ENCODE measurements at places on chromosomes 7 and 10.

GRCh38 chr7:47452295-47452694 lies 129.6 kb downstream of the TNS3 start:
- no peak for DNase-seq

GRCh38 chr7:132739271-132739955 lies 163.1 kb upstream of the PLXNA4 start:
- DNase-seq: no peak

DNA sequence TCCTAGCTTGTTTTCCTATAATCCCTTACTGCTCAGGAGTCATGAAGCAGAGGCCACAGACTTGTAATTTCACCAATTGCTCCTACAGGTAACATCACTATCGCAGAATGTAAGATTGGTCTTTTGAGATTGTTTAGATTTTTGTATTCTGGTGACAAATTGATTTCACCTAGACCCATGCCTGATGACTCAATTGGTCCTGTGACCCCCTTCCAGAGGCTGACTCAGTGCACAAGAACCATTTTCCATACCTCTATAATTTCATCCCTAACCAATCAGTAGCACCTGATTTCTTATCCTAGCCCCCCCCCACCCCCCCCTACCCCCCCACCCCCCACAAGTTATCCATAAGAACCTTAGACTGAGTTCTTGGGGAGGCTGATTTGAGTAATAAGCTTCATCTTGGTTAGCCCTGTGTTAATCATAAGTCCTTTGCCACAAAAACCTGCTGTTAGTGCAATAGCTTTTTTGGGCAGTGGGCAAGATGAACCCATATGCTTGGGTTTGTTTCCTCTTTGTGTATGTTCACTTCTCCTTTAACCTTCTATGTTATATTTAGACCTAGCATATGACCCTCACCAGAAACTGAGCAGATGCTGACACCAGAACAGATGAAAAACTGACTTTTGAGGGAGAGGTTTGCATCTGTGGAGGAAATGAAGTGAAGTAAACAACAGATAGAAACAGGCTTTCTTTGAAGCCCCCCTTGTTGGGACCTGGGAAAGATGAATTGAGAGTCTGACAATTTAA lies 187.1 kb downstream of the KIF20B start:
- no peak for DNase-seq

- no peak for DNase-seq
These were observed 275.2 kb downstream of the ACTR3B start for GRCh38 chr7:153034791-153035190.

DNA sequence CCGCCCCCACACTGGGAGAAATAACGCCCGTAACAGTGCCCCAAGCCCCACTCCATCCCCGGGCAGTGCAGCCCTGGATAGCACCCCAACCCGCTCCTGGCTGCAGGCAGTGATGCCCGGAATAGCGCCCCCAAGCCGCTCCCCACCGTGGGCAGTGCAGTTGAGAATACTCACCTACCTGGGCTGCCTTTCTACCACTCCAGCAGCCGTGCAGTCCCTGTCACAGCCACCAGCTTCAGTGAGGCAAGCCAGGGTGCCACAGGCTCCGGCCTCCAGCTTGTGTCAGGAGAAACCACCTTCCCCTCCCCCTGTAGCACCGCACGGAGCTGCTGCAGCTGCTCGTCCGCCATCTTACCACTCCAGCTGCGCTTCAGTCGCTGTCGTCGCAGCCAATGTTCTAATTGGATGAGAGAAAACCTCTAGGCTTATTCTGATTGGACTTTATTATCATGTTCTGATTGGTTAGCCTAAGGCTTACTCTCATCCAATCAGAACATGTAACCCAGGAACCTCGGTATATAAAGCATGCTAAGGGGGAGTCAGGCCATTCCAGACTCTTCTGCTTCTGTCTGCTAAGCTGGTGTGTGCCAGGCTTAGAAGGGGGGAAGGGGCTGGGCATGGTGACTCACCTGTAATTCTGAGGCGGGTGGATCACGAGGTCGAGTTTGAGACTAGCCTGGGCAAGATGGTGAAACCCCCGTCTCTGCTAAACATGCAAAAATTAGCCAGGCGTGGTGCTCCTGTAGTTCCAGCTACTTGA lies 53.2 kb upstream of the ZNF33B start:
- DNase-seq: no peak

DNA sequence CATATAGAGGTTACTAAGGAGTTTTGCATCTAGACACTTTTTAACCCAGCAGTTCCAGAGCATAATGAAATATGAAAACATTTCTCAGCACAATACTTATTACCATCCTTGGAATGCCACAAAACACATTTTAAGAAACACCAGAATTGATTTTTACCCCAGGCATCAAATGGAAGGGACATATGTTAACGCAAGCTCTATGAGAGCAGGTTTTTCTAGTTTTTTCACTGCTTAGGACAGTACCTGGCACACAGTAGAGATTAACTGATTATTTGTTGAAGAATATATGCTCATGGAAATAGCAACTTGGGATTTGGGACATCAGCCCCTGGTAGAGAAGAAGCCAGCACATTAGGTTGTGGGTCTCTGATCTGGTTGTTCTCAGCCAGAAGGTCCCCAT lies 67.0 kb upstream of the ARID5B start:
- DNase-seq: no peak

- DNase-seq: no peak
These were observed 221.2 kb downstream of the FAM107B start for GRCh38 chr10:14553448-14553847.

DNA sequence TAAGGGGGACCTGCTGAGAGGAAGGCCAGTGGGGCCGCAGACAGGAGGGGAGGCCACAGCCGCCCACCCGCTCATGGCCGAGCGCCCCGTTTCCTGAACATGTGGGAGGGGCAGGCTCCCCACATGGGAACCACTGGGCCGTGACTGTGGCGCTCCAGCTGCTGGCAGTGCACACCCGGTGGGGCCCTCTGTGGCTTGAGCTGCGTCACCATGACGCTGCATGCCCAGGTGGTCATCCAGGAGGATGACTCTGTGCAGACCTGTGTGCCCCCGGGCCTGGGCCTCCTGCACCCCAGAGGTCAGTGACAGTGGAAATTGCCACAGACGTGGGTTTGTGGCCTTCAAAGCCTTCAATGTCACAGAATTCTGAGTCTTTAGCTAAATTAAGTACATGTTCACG lies 85.1 kb downstream of the MGMT start:
- no peak for DNase-seq

DNA sequence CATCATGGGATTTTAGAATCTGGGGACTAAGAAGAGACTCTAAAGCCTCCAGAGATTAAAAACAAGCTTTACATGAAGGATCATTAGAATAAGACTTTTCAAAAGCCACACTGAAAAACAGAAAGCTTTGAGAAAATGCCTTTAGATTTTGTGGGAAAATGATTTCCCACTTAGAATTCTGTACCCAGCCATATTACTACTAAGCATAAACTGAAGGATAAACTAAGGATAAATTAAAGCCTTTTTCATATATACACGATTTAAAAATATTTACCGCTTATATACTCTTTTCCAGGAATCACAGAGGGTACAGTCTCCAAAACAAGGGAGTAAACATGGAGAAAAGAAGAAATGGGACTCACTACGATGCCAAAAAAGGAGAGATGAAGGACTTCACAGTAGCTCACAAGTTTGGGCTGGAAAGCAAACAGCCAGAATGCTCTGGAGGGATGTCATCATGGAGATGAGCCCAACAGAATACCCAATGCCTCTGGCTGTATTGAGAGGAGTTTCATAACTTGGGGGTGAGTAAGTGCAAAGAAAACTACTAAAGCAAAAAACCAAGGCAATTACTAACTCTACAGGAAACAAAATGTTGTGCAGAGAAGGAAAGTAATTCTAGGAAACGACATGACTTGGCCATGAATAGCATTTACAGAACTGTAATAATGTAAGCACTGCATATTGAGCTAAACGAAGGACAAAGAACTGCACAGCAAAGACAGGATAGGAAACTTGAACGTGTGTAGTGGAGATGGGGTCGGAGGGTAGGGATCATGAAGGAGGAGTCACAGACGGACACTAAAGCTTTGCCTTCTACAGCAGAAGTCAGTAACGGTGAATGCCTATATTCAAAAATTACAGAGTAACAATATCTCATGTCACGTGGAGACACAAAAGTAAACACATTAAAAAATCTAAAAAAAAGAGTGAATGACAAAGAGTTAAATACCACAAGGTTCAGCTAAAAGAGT lies 61.4 kb upstream of the ASAH2 start:
- DNase-seq: no peak

- DNase-seq: no peak
These were observed 20.2 kb upstream of the NKX6-2 start for GRCh38 chr10:132806110-132806509.

GRCh38 chr10:82308641-82309040 lies 433.6 kb downstream of the NRG3 start:
- no peak for DNase-seq

GRCh38 chr7:132488634-132489302 lies 87.5 kb downstream of the PLXNA4 start:
- DNase-seq: no peak

GRCh38 chr10:3478153-3478552 lies 305.6 kb upstream of the PITRM1 start:
- no peak for DNase-seq

DNA sequence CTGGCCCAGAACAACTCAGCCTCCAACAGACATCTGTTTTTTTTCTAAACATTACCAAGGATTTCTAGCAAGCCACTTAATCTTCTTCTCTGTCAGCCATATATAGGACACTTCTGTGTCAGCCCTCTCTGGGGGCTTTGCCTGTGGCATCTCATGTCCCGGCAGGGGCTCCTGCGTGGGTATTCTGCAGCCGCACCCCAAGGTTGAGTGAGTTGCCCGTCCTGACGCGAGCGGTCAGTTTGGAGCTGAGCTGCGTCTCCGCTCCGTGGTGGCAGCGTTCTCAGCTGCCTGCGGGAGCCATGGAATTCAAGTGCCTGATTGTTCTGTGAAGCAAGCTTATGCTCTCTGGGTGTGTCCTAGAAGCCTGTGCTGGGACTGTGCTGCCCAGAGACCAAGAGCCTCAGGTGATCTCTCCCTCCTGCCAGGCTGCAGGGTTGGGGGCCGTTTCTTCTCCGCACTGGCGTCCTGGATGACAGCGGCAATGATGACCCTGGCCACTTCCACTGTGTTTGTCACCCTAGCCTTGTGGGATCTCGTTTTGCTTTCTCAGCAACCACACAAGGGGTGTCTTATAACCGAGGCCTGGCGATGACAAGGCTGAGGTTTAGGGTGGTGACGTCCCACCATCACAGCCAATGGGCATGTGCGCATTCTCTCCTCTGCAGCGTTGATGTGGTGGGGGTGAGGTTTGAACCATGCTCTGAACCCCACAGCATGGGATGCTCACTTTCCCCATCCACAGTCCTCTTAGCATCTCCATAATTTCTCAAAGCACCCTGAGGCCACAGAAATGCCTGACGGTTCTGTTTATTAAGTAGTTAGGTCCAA lies 612.6 kb upstream of the FOXK1 start:
- DNase-seq: no peak

DNA sequence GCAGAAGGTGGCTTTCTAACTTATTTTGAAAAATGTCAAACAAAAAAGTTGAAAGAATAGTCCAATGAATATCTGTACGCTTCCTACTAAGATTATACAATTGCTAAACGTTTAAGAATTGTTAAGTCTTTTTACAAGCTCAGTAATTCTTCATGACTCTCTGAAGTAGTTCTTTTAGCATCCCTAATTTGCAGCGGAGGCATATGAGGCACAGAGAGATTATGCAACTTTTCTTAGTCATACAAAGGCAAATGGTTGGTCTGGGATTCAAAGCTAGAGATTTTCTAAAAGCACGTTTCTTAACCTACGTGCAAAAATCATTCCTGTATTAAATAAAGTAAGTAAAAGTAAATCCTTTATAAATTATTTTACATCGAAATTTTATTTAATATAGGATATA lies 254.2 kb downstream of the MAGI2 start:
- DNase-seq: no peak

DNA sequence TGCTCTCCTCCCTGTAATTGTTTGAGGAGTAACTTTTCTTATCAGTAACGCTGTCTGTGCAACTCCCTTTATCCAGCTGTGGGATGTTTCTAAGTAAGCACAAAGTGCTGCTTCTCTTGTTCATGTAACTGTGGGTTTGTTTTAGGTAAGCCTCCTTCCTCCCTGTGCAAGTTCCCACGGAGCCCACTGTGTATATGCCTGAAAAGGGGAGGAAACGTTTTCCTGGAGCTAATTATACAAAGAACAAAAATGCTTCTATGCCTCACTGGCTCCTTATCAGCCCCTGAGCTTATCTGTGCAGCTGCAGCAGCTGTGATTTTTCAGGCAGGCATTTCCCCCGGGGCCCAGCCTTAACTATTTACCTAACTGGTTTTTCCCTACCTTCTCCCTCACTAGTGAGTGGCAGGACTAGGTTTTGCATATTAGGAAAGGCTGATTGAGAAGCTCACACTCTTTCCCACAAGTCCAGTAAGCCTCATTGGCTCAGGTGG lies 593.4 kb upstream of the GHITM start:
- DNase-seq: no peak

- no peak for DNase-seq
These were observed 2.7 kb downstream of the EPHB4 start for GRCh38 chr7:100824499-100825214.
